Heart left ventricle (tissue), 16 donors: ENCODE measurements at places on chromosomes 13 and 19. TPM values are rescaled to one million over a fixed set of nuclear protein-coding genes. Genes with fewer than 3 reads are reported as not detected.
A peak's percentile ranks its signal among the peaks of the same experiment; 100 is the strongest.

ICAM4 gene
- not detected for total RNA-seq

DNA sequence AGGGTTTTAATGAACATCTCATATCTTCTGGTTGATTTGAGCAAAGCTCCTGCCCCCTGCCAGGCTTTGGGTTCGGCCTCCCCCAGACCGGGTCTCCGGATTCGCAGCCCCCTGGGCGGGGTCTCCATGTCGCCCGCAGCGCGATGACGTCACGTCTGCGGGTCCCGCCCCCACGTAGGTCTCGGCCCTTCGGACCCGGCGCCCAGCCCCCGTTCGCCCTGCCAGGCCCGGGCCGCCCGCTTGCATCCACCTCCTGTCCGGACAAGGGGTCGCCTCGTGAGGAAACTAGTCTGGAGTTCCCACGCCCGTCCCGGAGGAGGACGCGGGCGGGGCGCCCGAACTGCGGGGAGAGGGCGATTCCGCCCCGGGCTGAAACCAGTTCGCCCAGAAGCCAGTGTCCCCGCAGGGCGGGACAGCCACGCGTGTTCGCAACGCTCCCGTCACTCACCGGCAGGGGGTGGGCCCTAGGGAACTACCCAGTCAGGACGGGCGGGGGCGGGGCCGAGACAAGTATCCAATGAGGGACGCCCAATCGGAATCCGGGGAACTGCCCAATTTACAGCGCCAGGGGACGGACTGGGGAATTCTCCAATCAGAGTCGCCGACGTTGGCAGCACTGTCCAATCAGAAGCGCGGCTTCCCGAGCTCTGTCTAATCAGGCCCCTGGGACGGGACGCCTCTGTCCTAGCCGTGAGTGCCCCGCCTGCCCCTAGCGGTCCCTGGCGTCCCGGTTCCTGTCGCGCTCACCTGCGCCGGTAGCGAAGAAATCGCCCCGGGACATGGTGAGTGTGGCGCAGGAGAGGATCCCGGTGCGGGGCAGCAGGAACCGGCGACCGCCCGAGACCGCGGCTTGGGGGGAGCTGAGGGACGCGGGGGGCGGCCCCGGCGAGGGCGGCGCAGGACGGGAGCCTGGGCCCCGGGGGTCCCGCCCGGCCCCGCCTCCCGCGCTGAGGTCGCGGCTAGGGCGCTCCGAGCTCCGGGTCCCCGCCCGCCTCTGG is at the start of gene ZNF555:
Gene ZNF555, plus strand, starts transcription at position 682 of the 998 bp plus-strand sequence. Its CDS starts 98 bp downstream, at position 780.
- peak within 1 kb of the TSS; percentile 99 for H3K27ac ChIP-seq
- peaks cover 21% of the 10 kb centered on the region for H3K4me1 ChIP-seq
- H3K27me3 ChIP-seq, result no peaks in the 10 kb centered on the region
- DNase-seq, result peak; percentile 100
- peak within 1 kb of the TSS; percentile 79 for H3K4me3 ChIP-seq
- no peaks in the 10 kb centered on the region for H3K36me3 ChIP-seq

DNA sequence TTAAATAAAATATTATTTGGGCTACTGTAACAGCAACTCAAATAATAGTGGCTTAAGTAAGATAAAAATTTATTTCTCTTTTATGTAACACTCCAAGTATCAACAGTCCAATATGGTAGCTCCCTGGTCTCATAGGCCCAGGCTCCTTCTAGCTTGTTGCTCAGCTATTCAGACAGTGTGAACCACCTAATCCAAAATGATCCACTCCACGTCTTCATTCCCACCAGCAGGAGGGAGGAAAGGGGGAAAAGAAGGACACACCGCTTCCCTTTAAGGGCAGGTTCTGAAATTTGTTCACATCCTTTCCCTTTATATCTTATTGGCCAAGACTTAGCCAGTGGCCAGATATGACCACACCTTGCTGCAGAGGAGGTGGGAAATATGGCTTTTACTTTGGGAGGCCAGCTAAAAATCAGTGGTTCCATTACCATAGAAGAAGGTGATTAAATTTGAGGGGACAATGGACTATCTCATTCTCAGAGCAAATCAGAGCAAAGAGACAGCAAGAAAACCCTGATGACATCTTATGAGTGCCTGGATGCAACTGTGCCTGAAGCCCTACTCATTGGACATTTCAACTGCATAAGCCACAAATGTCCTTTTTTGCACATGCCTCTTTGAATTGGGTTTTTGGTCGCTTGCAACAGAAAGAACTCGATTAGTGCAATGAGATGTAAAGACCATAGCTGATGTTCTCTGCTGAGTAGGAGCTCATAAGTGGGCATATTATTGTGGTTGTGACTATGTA is 7.0 kb upstream of the EPOR start:
- H3K27ac ChIP-seq, result no peak overlapping the region
- H3K36me3 ChIP-seq, result no peaks in the 10 kb centered on the region
- no peaks in the 10 kb centered on the region for H3K27me3 ChIP-seq
- H3K4me1 ChIP-seq, result no peaks in the 10 kb centered on the region
- no peak for DNase-seq
- no peak overlapping the region for H3K4me3 ChIP-seq

DNA sequence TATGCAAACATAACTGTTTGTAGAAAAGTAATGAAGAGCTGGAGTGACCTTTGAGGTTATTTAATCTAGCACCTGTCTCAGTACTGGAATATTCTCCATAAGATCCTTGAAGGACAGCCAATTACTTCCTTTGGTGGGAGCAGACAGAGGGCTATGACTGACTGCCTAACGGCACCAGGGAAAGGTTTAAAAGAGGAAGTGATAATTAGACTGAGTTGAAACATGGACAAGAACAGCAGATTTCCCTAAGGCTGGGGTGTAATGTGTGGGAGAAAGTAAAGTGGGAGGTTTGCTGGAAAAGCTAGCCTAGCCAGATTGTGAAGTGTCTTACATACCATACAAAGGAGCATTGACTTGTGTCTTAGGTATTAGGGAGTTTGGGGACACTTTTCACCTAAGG is 191.3 kb upstream of the PCDH9 start:
- no peaks in the 10 kb centered on the region for H3K36me3 ChIP-seq
- H3K4me1 ChIP-seq, result no peaks in the 10 kb centered on the region
- H3K4me3 ChIP-seq, result no peak overlapping the region
- DNase-seq, result no peak
- H3K27me3 ChIP-seq, result no peaks in the 10 kb centered on the region

DNA sequence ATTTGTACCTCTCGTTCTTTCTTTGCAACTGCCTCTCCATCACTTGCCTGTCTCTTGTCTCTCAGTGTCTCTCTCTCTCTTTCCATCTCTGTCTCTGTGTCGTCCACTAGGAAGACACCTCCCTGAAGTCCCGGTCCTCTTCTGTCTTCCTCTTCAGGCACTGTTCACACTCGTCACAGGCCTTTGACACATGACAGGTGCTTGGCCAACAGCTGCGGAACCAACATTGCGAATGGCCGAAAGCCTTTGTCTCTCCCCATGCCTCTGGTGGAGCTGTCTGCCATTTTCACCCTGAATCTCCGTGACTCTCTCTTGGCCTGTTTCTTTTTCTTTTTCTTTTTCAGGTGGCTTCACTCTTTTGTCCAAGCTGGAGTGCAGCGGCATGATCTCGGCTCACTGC is 2.8 kb downstream of the HIPK4 start:
- H3K27me3 ChIP-seq, result no peaks in the 10 kb centered on the region
- no peaks in the 10 kb centered on the region for H3K4me1 ChIP-seq
- no peak overlapping the region for H3K4me3 ChIP-seq
- no peaks in the 10 kb centered on the region for H3K36me3 ChIP-seq

GRCh38 chr13:48411841-48412531 is 927 bp downstream of the LPAR6 start:
- peak overlapping the region; percentile 53 for H3K4me3 ChIP-seq
- DNase-seq, result no peak
- peak overlapping the region; percentile 80 for H3K27ac ChIP-seq

DNA sequence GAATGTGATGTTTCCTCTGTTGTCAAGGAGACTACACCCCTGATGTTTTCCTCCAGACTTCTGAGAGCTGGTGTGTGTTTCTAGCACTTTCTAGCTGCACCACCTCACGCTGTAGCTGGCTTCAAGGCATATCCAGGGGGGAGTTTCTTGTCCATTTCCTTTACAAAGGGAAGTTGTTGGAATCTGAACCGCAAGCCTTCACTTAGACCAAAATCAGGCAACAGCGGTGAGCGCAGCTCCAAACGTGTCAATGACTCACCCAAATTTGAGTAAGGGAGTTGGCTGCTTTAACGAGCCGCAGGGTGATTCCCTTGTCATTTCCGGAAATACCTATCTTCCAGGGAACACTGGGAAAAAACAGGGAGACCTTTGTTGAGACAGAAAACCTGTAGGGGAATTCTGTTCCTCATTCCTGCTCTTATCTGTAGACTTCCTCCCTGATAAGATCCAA is 2.5 kb downstream of the LDLR start:
- H3K4me3 ChIP-seq, result no peak overlapping the region
- H3K4me1 ChIP-seq, result peaks cover 24% of the 10 kb centered on the region
- peak overlapping the region; percentile 94 for H3K27ac ChIP-seq

LSR gene
- 9.0 TPM for total RNA-seq

FGF22 gene
- total RNA-seq, result not detected

ZNF878 gene
- total RNA-seq, result not detected

SIGLEC12 gene
- 0.20 TPM for total RNA-seq
